ENCODE measurements at places on chromosomes 2 and 18.
A peak's percentile ranks its signal among the peaks of the same experiment; 100 is the strongest.

- no peak for DNase-seq
Measured at GRCh38 chr2:128770143-128771085, 451.7 kb upstream of the HS6ST1 start.

- DNase-seq, result no peak
Measured at GRCh38 chr2:222907790-222908441, 47.1 kb downstream of the ACSL3 start.

GRCh38 chr2:240247241-240247867, 106.9 kb upstream of the OTOS start:
- no peak for DNase-seq

GRCh38 chr2:101371636-101372035, 15.7 kb downstream of the CREG2 start:
- DNase-seq, result no peak

- no peak for DNase-seq
Measured at GRCh38 chr18:58866066-58866772, 1.5 kb downstream of the ZNF532 start.

DNA sequence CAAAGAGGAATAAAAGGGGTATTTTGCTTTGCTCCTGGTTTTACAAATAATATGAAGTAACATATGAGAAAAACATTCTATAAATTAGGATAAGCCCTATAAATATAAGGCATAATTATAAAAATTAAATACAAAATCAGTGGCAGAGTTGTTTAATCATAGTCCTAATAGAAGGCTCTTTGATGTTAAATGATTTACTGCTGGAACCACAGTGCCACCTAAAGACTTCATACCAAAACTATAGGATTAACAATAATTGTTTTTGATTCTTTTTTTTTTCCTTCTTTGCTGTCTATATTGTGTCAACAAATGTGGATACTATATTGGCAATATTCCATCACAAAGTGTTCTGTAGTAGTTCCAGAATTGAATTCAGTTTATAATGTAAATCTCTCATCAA, 837.7 kb upstream of the SLC39A10 start:
- DNase-seq, result peak; percentile 25

- DNase-seq, result no peak
Measured at GRCh38 chr2:216645636-216645950, 12.4 kb downstream of the IGFBP2 start.

- DNase-seq, result no peak
Measured at GRCh38 chr18:10141559-10141958, 227.7 kb downstream of the VAPA start.

- DNase-seq, result no peak
Measured at GRCh38 chr2:239821694-239822075, 203.5 kb downstream of the NDUFA10 start.

DNA sequence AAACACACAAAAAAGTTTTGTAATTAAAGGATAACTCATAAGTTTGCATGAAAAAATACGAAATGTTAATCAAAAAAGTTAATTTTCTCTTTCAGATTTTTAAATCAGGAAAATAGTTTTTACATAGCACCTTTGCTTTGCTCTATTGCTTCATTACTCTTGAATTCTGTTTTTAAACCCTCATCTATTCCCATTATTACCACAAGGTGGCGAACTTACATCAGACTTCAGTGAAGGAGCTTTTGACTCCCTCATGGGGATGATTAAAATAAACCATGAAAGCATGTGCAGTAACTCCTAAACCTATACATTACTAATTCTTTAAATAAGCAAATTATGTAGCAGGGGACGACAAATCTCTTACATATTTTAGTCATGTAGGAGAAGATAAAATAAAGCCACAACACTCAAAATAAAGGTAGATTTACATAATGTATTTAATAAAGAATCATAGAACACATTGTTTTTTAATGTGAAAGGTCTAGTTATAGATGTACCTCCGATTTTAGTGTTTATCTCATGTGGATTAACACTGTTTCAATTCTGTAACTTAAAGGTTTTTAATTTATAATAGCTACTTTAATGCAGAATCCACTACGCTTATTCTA, 105.2 kb downstream of the NETO1 start:
- DNase-seq, result peak; percentile 25

GRCh38 chr2:40227210-40227609, 224.7 kb downstream of the SLC8A1 start:
- no peak for DNase-seq

GRCh38 chr18:13502585-13502984, 223.8 kb downstream of the FAM210A start:
- DNase-seq, result no peak

- DNase-seq, result no peak
Measured at GRCh38 chr2:203238292-203238703, 520 bp upstream of the CYP20A1 start.

- DNase-seq, result no peak
Measured at GRCh38 chr18:48330016-48330991, 78.9 kb downstream of the ZBTB7C start.

DNA sequence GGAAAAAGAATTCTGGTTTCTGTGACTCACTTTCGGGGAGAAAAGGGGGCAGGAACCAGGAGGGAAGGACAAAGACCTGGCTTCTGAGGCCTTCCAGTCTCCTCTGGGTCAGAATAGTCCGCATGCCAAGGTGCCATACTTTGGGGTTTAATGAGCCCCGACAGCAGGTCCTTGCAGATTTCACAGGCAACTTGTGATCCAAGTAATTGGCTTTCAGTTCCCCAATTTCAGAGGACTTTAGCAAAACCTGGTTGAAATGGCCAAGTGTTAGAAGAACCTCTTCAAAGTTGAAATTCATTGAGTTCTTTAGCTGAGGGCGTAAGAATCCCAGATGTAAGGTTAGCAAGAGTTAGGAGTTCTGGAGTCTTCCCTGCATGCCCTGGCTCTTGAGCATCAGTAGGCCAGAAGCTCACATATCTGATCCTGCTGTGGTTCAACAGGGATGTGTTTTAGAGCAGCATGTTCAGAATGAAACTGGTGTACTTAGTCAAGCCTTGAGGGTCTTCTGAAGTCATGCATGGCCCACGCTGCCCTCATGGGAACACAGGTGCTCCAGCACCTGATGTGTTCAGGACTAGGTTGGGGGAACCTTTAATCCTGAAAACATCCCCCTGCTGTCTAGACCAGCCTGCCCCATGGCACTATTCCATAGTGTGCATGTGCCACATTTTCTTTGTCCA, 143.0 kb downstream of the NUP35 start:
- no peak for DNase-seq

DNA sequence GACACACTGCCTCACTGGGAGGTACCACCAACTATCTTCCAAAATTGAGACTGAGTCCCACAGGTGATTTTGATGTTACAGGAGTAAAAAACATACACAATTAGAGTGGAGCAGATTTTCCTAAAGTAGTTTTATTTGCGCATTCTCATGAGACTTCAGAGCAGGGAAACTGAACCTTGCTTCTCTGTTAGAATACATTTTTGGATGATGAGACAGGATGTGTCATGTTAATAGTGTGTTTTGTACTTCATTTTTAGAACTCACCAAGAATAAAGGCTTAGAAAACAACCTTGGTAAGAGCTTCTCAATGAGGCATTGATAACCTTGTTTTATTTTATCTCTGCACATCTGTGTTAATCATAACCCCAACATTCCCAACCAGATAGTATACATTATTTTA, 310.2 kb upstream of the GALNT5 start:
- no peak for DNase-seq

- DNase-seq, result no peak
Measured at GRCh38 chr2:176680916-176681516, 411.8 kb downstream of the MTX2 start.

DNA sequence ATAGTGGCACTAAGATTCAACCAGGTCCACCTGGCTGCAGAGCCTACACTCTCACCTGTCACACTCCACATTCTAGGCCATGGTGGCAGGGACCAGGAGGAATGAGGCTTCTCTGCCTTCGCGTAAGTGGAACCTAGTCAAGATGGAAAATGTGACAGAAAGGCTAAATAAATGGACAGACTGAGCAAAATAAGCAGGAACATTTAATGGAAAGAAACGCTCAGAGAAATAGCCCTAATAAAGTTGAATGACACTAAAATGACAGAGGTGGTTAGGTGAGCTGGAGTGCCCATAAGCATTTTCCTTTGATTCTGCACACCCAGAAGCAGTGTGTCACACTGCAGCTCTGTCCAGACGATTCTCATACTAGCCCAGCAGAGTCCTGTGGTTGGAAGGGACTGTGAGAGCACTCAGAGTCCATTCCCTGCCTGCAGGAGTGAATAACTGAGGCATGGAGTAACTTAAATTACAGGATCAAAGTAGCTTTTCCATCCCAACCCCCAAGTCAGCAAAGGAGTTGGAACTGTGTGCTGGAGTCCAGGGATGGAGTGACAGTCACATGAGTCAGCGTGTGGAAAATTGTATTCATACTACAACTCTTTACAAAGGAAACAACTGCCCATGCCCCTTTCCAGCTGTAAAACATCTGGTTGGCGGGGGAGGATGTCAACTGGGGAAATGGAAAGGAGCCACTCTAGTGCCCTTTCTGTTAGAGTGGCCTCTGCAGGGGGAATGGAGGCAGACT, 105.4 kb upstream of the LGALSL start:
- DNase-seq, result no peak

DNA sequence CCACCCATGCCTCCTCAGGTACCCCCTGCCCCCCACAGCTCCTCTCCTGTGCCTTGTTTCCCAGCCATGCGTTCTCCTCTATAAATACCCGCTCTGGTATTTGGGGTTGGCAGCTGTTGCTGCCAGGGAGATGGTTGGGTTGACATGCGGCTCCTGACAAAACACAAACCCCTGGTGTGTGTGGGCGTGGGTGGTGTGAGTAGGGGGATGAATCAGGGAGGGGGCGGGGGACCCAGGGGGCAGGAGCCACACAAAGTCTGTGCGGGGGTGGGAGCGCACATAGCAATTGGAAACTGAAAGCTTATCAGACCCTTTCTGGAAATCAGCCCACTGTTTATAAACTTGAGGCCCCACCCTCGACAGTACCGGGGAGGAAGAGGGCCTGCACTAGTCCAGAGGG, 803 bp upstream of the DES start:
- DNase-seq, result no peak

DNA sequence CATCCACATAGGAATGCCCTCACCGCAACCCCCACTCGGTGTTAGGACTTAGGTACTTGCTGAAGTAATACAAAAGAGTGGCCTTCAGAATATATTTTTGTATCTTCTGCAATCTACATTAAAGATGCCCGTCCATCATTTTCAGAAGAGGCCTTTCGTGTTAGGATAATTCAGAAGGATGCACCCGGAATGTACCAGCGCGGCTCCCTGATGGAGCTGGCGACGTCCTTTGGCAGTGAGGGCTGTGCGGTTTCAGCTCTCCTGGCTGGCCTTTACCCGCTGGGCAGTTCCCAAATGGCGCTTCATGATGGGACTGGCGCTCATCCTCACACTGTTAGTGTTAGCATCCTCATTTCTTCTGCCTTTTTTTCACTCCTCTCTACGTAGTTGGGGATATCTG, 15.3 kb downstream of the TWIST2 start:
- DNase-seq, result no peak

DNA sequence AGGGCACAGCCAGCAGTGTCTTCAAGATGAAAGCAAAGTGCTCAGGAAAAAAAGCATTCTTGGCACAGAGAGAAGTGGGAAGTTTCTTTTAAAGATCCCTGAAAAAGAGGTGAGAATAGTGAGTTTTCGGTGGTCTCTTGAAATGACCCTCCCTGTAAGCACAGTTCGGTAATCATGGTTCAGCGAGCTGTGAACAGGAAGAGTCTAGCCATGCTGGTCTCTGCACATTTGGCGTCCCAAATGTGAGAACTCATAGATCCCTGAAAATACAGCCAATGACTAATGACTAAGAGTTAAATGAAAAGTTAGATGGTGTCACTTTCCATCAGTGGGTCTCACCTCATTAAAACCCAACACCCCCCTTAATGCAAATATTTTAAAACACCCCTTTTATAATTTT, 3.4 kb downstream of the IL1R1 start:
- no peak for DNase-seq

GRCh38 chr18:13281406-13281805, 62.8 kb downstream of the LDLRAD4 start:
- DNase-seq, result no peak

DNA sequence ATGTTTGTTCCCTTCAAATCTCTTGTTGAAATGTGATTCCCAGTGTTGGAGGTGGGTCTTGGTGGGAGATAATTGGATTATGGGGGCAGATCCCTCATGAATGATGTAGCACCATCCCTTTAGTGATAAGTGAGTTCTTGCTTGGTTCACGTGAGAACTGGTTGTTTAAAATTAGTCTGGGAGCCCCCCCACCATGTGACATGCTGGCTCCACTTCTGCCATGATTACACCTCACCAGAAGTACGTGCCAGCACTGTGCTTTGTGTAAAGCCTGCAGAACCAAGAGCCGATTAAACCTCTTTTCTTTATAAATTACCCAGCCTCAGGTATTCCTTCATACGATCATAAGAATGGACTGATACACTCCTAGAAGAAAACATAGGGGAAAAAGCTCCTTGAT, 10.1 kb downstream of the ABI2 start:
- no peak for DNase-seq

GRCh38 chr18:74139888-74140287, 7.7 kb downstream of the FBXO15 start:
- no peak for DNase-seq

DNA sequence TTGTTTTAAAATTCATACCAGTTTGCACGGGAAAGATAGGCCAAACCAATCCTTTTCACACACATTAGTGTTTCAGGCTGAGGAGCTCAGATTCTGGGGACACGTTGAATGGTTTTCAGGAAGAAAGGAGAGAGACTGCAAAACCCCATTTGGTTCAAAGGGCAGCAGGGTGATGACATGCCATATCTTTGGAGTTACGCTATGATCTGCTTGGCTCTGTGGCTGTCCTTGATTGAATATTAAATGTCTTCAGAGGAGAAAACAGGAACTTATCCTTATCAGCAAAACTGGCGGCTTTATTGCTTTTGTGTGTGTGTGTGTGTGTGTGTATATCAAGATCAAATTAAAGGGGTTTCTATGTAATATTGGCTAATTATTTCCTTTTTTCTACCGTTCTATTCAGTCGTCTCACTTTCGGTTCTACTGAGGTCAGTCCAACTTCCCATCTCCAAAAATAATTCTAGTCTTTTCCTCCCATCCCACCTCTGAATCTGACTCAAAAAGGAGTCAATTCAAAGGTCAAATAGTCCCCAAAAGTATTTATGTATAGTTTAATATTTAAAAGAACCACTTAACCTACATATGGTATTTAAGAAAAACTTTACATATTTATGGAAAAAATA, 292.9 kb upstream of the CCDC68 start:
- no peak for DNase-seq

Data from AML-193 (cell line).